ENCODE measurements at places on chromosomes 7 and 10. TPM values are rescaled to one million over a fixed set of nuclear protein-coding genes. Genes with fewer than 3 reads are reported as not detected.

Gene ANKRD26
- total RNA-seq, result 8.7 TPM

Gene KLF14
- total RNA-seq, result not detected

Gene BMS1
- 24.2 TPM for total RNA-seq

Gene TCERG1L
- not detected for total RNA-seq

Gene ARL3
- 3.6 TPM for total RNA-seq
